ENCODE measurements at places on chromosomes 11 and 22.

DNA sequence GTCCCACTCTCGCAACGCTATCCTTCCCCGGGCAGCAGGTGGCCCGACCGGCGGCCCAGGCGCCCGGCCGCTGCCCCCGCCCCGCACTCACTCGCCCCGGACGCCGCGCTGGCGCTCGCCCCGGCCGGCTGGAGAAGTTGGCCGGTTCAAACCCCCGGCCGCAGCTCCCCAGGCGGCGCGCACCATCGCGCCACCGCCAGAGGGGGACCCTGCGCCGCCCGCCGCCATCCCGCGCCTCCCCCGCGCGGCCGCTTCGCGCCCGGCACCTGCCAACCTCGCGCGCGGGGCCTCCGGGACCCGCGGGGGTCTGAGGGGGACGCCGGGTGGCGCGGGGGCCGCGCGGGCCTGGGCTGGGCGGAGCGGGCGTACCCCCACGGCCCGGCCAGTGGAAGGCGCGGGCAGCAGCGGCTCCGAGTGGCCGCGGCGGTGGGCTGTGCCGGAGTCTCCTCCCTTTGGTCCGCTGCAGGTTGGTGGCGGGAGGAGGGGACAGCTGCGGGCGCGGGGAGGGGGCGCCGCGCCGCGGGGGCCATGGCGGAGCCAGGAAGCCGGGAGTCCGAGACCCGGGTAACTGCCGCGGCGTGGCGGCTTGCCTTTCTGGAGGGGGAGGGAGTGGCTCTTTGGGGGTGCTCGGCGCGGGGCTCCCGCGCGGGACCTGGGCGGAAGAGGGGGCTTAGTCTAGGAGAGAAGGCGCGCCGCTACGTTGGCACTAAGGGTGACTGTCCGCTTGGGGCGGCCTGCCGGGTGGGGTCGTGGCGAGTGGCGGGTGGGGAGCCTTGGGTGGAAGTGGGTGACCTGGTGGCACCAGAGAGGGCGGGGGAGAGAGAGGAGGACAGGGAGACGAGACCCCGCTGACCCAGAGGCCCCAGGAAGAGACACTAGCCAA, at the start of the genes MPST and TST:
TSS of gene MPST (plus strand) at position 434 of the 883 bp plus-strand sequence. CDS start at position 529, 95 bp downstream.
TSS of gene TST (minus strand) at position 139 of the 883 bp plus-strand sequence. CDS start 715 bp downstream, outside the sequence.
- DNase-seq = peak; percentile 94

DNA sequence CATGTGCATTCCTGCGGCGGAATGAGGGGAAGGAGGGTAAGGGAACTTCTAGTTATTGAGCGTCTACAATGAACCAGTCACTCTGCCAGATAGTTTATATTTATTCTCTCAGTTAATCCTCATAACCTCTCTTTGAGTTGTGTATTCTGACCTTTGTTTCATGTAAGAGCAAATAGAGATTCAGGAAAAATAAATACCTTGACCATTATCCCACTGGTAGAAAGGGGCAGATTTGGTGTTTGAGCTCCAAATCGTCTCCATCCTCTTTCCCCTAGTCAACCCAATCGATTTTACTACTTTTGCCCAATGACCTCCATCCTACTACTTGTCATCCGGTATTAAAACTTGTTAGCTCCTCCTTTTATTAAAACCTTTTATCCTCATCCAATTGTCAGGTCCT, 157.1 kb upstream of the SESN3 start:
- DNase-seq = no peak

GRCh38 chr11:72996959-72997358, 145.2 kb downstream of the FCHSD2 start:
- no peak for DNase-seq

DNA sequence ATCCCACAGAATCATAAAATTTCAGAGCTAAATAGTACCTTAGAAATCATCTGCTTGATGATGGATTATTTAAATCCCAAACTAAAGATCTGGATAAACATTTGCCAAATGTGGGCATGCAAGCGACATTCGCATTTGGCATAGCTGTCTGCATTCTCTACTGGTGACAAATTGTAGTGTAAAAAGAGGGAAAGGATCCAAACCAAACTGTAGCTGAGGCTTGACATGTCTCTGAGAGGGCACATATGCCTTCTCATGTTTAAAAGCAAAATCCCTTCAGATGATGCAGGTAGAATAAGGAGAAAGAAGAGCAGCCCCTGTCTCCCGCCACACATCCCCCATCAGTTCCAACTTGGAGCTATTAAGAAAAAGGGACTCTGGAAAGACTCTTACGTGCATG, 257.5 kb upstream of the MTNR1B start:
- no peak for DNase-seq

DNA sequence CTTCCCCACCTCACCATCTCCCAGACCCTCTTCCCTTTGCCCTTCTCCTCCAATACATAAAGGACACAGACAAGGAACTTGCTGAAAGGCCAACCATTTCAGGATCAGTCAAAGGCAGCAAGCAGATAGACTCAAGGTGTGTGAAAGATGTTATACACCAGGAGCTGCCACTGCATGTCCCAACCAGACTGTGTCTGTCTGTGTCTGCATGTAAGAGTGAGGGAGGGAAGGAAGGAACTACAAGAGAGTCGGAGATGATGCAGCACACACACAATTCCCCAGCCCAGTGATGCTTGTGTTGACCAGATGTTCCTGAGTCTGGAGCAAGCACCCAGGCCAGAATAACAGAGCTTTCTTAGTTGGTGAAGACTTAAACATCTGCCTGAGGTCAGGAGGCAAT, 58.2 kb downstream of the TIMP3 start:
- no peak for DNase-seq

GRCh38 chr22:16783930-16784354, 41.3 kb downstream of the XKR3 start:
- DNase-seq = peak; percentile 4

GRCh38 chr11:11211186-11211585, 141.9 kb downstream of the CSNK2A3 start:
- no peak for DNase-seq

DNA sequence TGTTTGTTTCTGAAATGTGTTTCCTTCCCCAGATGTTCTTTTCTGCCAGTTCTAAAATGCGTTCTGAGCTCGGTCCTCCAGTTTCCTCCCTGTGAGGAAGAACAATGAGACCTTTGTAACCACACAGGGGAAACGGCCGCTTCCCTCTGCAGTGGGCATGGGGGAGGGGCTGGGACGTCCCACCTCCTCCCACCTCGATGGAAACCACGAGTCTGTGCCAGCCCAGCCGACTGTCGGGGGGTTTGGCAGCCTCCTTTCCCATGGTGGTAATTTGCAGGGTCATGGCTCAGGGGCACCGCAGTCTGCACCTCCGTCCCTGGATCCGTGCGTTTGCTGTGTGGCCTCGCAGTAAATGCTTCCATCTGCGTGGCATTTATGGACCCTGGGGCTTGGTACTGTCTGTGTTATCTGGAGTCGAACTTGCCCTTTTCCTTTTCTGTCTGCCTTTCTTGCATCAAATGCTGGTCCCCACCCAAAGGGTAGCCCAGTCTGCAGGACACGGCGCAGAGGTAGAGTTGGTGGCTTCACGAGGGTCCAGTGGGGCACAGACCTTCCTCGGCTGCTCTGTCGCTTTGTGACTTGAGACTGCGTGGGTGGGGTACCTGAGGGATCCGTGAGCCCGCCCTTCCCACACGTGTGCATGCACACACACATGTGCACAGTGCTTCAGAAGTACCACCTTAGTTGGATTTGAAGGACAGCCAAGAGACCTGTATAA, 16.1 kb downstream of the LRP5 start:
- peak; percentile 99 for DNase-seq

GRCh38 chr11:27679136-27680015, 20.9 kb downstream of the BDNF start:
- DNase-seq = no peak

DNA sequence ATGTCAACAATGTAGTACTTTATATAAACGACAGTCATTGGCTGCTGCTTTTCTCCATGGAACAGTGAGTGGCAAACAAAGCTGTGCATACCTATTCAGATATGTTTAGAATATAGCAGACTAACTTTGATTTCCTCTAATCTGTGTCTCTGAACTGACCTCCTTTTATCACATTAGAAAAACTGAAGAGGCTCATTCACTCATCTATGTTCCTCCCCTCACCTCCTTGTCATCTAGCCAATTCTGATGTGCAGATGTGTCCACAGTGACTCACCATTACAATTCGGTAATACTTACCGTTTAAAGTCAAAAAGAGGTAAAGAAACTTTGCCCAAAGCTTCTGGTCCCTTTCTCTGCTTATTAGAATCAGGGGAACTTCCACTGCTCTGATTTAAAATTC, 51.5 kb upstream of the RPS13 start:
- no peak for DNase-seq

GRCh38 chr11:33262011-33262645, 4.9 kb downstream of the HIPK3 start:
- DNase-seq = no peak

GRCh38 chr11:128765571-128766549, 72.0 kb downstream of the FLI1 start:
- no peak for DNase-seq

GRCh38 chr22:38784856-38785255, 9.1 kb downstream of the DNAL4 start:
- no peak for DNase-seq

DNA sequence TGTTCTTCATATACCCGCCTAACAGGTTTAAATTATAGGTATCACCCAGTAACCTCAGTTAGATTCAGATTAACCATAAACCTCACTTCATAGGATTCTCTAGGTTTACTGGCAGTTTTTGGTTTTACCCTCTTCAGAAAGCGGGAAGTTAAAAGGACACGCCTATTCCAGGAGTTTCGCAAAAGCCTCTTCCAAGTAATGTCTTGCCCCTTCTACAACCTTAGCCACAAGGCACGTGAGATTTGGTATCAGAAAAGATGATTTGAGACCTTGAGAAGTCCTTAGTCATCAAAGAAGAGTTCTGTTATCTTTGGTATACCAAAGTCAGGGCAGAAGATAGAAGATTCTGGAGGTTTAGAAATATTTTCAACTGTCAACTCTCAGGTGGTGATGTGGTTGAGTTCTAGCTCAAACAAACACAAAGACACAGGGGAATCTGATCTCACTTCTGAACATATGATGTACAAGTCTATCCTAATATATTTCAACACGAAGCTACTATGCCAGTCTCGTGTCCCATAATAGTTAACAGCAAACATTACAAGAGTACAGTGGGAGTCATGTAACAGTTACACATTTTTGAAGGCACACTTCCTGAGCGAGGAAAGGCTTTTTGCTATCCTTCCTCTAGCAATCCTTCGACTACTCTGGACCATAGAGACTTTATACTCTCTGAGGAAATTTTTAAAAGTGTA, 103.5 kb downstream of the USP35 start:
- no peak for DNase-seq

GRCh38 chr22:26565181-26565580, 24.8 kb downstream of the TPST2 start:
- DNase-seq = no peak

DNA sequence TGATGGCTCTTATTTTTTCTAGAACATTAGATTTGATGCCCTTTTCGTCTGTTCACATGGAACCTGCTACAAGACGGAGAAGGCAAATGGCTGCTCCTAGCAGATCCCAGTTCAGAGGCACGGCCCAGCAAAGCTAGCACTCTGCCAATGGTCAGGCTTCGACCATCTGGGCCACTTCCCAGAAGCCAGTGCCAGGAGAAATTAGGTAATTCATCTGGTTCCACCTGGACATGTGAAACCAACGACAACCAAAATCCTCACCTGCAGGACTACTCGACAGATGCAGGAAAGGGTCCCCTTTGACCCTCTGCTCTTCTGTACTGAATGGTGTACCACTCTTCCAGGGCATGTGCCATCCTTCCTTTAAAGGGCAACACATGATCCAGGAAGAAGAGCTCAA, 25.4 kb downstream of the MICAL3 start:
- DNase-seq = no peak

- no peak for DNase-seq
These were observed 107.2 kb downstream of the MPPED2 start for GRCh38 chr11:30478923-30479322.

DNA sequence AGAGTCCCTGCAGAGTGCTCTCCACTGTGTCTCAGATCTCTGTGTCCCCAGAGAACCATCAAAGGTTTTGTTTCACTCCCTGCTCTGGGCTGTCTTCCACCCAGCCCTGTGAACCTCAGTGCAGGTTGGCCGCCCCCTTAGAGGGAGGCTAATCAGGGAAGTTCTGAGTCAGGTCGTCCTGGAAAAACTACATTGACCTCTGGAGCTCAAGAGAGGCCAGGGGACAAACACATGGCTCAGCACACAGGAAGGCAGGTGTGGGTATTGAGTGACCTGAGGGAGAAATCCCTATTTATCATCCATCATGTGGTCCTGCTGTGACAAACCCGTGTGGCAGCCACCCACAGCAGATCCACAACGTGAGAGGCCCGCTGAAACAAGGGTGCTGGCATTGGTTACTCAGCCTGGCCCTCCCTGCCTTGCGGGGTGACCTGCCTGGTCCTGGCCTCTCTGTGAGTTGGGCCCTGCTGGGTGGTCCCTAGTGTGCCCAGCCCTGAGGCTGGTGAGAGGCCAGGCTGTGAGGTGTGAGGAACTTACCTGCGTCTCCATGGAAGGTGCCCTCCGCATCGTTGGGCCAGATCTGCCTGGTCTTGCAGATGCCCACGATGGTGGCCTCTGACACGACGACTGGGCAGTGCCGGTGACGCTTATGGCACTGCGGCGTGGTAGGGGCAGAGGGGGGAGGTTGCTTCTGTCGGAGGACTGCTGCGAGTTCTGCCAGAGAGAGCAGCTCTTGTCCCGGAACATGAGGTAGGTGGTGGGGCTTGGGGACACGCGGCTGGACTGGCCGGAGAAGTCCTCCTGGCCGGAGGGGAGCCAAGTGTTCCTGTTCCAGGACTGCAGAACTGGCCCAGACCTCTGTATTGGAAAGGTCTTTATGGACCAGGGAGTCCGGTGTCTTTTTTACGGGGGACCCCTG, 669 bp upstream of the BCR start:
- peak; percentile 58 for DNase-seq

- DNase-seq = no peak
These were observed 950 bp upstream of the ACER3 start for GRCh38 chr11:76859708-76860227.

DNA sequence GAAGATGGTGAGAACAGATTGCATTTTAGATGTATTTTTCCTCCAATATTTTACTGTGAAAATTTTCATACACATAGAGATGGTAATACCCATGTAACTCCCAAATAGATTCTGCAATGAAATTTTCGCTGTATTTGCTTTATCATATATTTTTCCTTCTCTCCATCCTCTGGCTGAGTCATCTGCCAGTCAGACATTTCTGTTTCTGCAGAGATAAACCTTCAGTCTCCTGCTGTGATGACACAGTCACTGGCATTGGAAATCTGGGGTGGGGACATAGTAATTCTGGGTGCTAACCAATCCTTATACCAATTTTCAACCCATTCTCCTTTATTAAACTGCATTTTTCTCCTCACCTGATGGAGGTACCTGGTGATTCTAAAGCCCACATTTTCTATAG, 33.7 kb downstream of the SVIP start:
- no peak for DNase-seq

GRCh38 chr22:29716814-29717545, 2.8 kb upstream of the CABP7 start:
- peak; percentile 92 for DNase-seq

- DNase-seq = no peak
These were observed 29.7 kb downstream of the CD44 start for GRCh38 chr11:35168671-35169070.

GRCh38 chr11:134289167-134289566, 13.0 kb downstream of the GLB1L3 start:
- DNase-seq = no peak
